ENCODE measurements at places on chromosomes 7 and 10.

DNA sequence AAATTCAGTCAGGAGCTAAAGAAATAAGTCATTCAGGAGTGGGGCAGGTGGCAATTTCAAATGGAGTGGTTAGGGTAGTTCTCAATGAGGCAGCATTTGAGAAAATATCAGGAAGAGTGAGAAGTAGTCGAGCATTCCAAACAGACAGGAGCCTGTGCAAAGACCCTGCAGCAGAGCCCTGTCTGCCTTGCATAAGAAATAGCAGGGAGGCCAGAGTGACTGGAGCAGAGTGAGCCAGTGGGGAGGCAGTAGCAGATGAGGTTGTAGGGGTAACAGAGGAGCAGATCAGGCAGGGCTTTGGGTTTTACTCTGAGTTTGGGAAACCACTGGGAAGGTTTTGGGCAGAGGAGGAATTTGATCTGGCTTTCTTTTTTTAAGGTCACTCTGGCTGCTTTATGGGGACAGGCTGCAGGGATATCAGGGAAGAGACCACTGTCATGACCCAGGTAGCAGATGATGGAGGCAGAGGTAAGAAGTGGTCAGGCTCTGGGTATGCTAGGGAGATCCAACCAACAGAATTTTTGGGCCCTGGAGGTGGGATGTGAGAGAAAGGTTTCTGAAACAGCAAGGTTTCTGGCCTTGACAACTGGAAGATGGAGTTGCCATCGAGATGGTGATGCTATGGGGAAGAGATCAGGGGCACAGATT, 1.3 kb upstream of the BLVRA start:
- DNase-seq: no peak

GRCh38 chr10:80122110-80122710, 10.3 kb upstream of the PLAC9 start:
- DNase-seq: no peak

- DNase-seq: no peak
These were observed 94.8 kb downstream of the CCDC71L start for GRCh38 chr7:106566196-106566595.

GRCh38 chr10:102654969-102655368, 10.7 kb downstream of the TRIM8 start:
- no peak for DNase-seq

DNA sequence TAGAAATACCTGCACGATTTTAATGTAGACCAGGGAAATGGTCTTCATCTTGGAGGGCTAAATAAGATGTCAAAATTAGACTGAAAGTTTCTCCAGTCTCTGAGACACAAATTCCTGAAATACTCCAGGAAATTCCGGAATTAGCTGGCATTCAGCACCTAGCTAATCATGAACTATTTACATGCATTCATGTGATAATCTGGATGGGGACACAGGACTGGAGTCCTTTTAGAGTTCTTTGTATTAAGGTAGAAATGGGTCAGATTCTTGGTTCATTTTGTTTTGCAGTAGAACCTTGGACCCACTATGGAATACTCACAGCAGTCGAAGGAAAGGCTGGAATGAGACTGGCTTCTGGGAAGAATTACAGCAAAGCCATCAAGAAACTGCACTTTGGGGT, 65.3 kb upstream of the MDFIC start:
- DNase-seq: no peak

DNA sequence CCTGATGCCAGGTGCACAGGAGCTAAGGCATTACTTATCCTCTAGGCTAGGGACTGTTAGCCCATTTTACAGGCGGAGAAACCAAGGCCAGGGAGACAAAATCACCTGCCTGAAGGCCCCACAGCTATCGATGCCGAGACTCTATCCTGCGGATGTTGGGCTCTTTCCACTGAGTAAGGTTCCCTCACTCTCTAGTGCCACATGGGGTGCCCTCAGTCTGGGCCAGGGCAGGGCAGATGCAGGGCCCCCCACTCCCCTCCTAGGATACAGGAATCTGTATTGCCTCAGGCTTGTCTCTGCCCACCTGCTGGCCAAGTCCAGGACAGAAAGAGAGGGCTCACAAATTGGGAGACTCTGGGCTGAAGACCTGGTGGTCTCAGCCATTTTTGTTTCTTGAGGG, 45.7 kb downstream of the UNC5B start:
- DNase-seq: no peak

DNA sequence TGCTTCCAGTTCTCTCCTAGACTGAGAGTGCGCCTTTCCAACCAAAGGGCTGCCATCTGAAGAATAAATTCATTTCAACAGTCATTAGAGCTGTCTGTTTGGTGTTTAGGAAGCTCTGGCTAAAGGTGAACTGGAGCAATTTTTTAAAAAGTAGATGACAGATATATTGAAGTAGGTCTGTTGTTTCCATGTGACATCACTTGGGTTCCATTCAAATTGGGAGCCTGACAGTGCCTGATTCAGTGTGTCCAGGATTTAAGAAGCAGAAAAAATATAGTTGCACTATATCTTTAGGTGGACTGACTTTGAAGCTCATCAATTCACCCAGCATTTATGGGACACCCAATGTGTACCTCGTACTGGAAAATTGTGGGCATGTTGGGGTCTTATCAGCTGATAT, 367.7 kb downstream of the BBS9 start:
- no peak for DNase-seq

DNA sequence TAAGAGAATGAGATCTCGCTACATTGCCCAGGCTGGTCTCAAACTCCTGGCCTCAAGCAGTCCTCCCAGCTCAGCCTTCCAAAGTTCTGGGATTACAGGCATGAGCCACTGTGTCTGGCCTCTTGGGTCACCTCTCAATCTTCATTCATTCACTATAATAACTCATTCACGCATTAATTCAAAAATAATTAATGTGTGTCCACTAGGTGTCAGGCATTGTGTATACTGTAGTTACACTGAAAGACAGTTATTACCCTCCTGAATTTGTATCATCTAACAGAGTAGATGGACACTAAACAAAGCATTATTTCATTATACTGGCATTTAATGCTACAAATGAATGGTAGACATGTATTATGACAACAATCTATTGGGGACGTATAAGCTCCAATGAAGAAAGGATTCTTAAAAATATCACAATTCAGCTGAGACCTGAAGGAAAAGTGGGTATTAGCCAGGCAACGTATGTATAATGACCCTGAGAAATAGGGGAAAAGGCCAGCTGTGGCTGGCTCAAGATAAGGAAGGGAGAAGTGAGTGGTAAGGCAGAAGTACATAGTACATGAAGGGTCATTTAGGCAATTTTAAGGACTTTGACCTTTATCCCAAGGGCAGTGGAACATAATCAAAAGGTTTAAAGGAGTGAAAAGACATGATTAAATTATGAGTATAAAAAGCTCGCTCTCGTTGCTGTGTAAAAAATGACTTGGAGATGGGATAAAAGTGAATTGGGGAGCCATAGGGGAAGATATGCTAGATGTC, 150.7 kb downstream of the BTAF1 start:
- DNase-seq: no peak

- no peak for DNase-seq
These were observed 2.7 kb upstream of the CUL2 start for GRCh38 chr10:35092851-35093250.

DNA sequence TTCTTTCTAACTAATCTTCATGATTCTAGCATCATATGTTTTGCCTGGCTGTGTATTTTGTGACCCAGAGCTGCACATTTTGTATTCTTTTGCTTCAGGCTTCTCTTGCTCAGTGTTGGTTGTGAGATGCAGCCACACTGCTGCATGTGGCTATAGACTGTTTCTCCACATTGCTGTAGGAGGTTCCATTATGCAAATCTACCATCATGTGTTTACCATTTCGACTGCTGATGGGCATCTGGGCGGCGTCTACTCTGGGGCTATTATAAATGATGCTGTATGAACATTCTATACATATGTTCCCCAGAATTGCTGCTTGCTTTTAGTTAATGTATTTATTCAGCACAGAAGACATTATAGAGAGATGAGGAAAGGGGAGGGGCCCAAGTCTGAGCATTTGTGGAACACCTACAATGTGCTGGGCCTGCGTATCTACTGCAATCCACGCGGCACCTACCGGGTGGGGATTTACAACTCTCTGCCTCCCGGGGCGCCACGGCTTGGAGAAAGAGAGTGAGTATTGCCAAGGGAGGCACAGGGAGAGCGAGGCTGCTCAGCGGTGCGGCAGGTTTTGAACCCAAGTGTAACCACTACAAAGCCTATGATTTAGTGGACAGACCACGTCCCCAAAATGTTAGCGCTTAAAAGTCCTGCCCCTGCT, 172.5 kb downstream of the PRKAG2 start:
- no peak for DNase-seq

DNA sequence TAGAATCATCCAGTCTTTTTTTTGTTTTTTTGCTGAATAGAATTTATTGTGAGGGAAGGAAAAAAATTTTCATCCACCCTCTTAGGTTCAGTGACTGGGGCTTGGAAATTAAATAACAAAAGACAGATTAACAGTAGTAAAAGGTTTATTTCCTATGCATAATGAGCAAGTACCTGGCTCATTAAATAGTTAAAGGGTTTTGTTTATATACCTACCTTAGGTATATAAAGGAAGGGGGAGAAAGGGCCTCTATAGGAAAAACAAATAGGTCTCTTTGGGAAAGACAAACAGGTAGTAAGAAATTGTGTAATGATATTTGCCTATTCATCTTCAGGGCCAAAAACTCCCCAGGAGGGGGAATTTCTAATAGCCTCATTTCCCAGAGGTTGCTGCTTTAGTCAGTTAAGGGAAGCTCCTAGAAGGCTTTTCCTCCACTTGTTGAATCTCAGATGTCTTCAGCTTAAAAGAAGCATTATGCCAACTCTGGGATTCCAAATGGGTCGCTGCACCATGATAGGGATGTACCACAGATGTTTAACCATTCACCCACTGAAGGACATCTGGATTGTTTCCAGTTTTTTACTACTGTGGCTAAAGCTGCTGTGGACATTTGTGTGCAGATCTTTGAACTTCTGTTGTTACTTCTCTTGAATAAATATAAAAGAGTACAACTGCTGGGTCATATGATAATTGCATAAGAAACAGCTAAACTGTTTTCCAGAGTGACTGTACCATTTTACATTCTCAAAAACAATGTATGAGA, 11.3 kb downstream of the ACADSB start:
- DNase-seq: peak; percentile 29

DNA sequence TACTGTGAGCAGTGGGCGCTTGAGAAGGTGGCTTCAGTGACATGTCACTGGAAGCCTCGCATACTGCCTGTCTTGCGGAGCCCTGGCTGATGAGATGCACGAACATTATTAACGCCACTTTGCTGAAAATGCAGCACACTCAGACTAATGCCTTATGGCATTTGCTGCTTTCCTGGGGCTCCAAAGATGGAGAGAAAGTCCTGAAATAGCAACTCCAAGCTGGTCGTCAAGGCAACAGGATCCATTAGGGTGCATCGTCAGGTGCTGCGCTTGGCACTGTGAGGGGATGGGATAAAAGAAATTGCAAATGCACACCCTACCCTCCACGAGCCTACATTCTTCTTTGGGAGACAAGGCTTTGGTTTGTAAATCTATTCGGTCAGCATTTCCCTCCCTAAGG, 592.5 kb downstream of the TYW1 start:
- DNase-seq: no peak

- no peak for DNase-seq
These were observed 257.3 kb downstream of the BMPER start for GRCh38 chr7:34162677-34163076.

DNA sequence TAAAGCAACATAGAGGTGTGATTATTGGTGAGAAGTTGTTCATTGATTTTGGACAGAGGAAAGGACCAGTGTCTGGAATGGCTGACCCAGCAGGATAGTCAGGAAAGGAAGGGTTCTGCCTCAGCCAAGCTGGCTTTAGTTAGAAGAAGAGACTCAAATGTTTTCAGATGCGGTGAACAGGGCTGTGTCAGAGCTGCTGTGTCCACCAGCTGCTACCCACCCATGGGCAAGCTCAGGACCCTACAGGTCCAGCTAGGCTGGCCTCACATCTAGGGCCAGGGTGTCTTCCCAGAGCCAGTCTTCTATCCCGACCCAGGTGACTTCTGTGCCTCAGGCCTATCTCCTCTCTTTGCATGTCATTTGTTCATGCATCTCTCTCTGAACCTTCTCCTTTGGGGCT, 37.3 kb upstream of the CXCL12 start:
- DNase-seq: no peak

Measured in DMS153 (cell line).